ENCODE measurements at places on chromosomes 3 and 15. TPM values are rescaled to one million over a fixed set of nuclear protein-coding genes. Genes with fewer than 3 reads are reported as not detected.

DNA sequence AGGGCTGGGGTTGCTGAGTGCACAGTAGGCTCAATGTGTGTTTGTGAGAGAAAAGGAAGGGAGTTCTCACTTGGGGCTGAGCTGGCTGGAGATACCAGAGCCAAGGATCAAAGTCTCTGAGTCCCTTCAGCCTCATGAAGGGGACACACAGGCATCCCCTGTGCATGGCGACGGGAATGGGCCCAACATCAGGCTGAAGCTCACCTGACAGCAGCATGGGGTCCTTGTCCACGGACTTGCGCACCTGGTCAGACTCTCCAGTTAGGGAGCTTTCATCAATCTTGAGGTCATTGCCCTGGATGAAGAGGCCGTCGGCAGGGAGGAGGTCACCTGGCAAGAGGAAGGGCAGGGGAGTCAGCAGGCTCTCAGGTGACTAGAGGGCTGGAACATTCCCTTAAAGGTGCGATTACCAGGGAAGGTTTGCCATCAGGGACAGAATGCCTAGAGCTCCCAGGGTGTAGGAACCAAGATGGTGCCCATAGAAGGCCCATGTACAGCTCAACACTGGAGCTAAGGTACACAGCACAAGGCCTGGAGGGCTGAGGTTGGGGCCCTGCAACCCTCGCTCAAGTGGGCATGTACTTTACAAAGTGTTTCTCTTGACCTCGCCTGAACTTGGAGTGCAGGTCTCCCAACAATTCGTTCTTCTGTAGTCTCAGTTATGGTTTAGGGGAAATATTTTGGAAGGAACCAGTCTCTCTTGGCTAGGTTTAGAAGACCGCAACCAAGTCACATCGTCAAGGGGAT, 80.0 kb upstream of the SEC13 start:
- H3K4me3 ChIP-seq: no peak overlapping the region
- no peak overlapping the region for H3K27ac ChIP-seq
- no peaks in the 10 kb centered on the region for H3K36me3 ChIP-seq

DNA sequence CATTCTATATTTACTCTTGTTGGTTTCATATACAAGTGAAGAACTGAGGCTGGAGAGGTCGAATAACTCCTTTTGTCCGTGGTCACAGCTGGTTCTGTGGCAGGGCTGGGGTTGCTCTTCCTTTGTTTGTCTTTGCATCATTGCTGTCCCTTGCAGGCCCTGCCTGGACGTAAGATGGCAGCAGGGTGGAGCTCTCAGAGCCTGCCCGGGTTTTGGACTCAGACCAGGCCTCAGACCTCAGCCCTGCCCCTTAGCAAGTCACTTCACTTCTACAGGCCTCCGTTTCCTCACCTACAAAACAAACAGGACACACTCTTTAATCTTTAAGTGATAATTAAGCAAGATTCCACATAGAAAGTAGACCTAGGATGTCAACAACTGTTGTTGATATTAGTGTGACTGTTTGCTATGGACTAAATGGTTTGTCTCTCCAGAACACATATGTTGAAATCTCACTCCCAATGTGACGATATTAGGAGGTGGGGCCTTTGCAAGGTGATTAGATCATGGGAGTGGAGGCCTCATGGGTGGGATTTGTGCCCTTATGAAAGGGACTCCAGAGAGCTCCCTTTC, 65.6 kb upstream of the PLXNA1 start:
- H3K36me3 ChIP-seq: peaks cover 19% of the 10 kb centered on the region
- DNase-seq: no peak
- no peaks in the 10 kb centered on the region for H3K27me3 ChIP-seq
- no peak overlapping the region for H3K27ac ChIP-seq
- no peak overlapping the region for H3K4me3 ChIP-seq

The GREM1 gene
- total RNA-seq: 0.17 TPM

The SEMA6D gene
- 10.6 TPM for total RNA-seq

The LYZL4 gene
- not detected for total RNA-seq

The HIGD2B gene
- not detected for total RNA-seq

The OCA2 gene
- 0.79 TPM for total RNA-seq

The TMEM44 gene
- total RNA-seq: 44.7 TPM

Measured in progenitor cell of endocrine pancreas (in vitro differentiated cells).